ENCODE measurements at places on chromosomes 16 and 17.
A peak's percentile ranks its signal among the peaks of the same experiment; 100 is the strongest.

- H3K36me3 ChIP-seq = no peaks in the 10 kb centered on the region
- H3K27me3 ChIP-seq = no peaks in the 10 kb centered on the region
- DNase-seq = no peak
- H3K27ac ChIP-seq = no peak overlapping the region
- no peaks in the 10 kb centered on the region for H3K4me1 ChIP-seq
Measured at GRCh38 chr17:71919896-71920295, 200.9 kb upstream of the SOX9 start.

DNA sequence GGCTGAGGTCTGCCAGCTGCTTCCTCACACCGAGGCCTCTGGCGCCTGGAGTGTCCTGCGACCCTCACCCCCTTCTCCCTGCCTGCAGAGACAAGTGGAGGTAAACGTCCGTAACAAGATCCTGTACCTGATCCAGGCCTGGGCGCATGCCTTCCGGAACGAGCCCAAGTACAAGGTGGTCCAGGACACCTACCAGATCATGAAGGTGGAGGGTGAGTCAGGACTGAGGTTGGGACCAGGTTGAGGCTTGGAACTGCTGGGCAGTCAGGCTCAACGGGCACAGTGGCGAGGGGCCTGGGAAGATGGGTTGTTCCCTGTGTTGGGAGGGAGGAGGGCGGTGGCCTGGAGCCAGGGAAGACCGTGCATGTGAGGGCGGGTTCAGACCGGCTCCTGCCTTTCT is 4.8 kb downstream of the HGS start:
- peaks cover 14% of the 10 kb centered on the region for H3K4me1 ChIP-seq
- H3K36me3 ChIP-seq = peaks cover 79% of the 10 kb centered on the region
- no peak overlapping the region for H3K4me3 ChIP-seq
- no peak for DNase-seq
- no peak overlapping the region for H3K27ac ChIP-seq
- no peaks in the 10 kb centered on the region for H3K27me3 ChIP-seq

- H3K27me3 ChIP-seq = no peaks in the 10 kb centered on the region
- DNase-seq = no peak
- no peak overlapping the region for H3K27ac ChIP-seq
- no peak overlapping the region for H3K4me3 ChIP-seq
- no peaks in the 10 kb centered on the region for H3K4me1 ChIP-seq
- H3K36me3 ChIP-seq = no peaks in the 10 kb centered on the region
Measured at GRCh38 chr16:76265434-76266045, 11.7 kb upstream of the CNTNAP4 start.

GRCh38 chr16:77590707-77591106 is 131.6 kb upstream of the NUDT7 start:
- no peaks in the 10 kb centered on the region for H3K27me3 ChIP-seq
- H3K4me1 ChIP-seq = no peaks in the 10 kb centered on the region
- no peaks in the 10 kb centered on the region for H3K36me3 ChIP-seq

GRCh38 chr17:9228408-9229159 is 207.3 kb downstream of the NTN1 start:
- no peaks in the 10 kb centered on the region for H3K36me3 ChIP-seq
- DNase-seq = no peak
- H3K4me1 ChIP-seq = no peaks in the 10 kb centered on the region
- H3K4me3 ChIP-seq = no peak overlapping the region

DNA sequence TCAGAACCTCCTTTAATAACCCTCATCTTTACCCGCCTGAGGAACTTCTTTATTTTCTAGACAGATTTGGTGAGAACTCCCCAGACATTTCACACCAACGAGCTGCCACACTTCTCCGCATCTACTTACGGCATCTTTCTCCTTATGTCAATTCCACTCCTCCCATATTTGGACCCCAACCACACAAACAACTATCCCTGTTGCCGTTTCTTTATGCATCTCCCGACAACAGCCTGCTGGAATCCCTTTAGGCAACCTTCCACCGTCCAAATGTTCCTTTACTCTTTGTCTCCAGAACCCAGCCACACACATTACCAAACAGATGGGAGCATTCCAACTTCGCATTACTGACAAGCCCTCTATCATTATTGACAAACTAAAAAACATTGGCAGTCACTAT is 8.8 kb upstream of the ENDOV start:
- H3K27ac ChIP-seq = no peak overlapping the region
- H3K27me3 ChIP-seq = no peaks in the 10 kb centered on the region
- H3K4me1 ChIP-seq = no peaks in the 10 kb centered on the region
- H3K4me3 ChIP-seq = no peak overlapping the region
- no peak for DNase-seq

GRCh38 chr17:50630524-50631194 is 4.0 kb upstream of the ABCC3 start:
- no peak overlapping the region for H3K4me3 ChIP-seq
- no peaks in the 10 kb centered on the region for H3K36me3 ChIP-seq
- peak; percentile 79 for DNase-seq
- H3K27me3 ChIP-seq = peaks cover 8% of the 10 kb centered on the region

DNA sequence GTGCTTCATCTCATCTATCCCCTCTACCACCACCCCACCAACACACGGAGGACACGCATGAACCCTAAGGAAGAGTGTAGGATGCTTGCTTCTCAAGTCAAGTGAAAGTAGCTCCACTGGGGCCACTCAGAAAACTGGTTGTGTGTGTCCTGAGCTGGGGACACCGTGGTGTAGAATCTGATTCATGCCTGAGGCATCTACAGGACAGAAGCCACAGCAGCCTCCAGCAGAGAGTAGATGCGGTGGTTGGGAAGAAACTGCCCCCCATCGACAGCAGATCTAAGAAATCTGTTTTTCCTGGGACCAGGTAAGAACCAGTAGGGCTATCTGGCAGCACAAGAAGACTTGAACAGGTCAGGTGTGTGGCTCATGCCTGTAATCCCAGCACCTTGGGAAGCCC is 51.9 kb upstream of the HLF start:
- H3K4me3 ChIP-seq = no peak overlapping the region
- H3K36me3 ChIP-seq = no peaks in the 10 kb centered on the region
- no peaks in the 10 kb centered on the region for H3K27me3 ChIP-seq
- DNase-seq = no peak

DNA sequence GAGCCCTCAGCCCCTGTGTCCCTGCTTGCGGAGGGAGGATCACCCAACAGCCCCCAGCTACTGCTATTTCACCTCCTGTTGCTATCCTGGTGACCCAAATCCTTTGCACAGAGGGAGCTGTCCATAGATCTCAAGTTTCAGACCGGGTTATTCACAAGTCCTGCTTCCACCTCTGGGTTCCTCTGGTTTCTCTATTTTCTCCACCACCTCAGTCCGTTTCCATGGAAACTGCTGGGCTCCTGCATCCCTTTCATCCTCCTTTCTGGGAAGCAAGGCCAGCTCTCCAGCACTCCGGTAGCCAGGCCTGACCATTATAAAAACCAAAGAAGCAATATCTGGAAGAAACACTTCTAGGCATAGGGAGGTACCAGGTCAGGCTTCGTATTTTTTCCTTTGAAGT is 4.8 kb upstream of the CALB2 start:
- no peaks in the 10 kb centered on the region for H3K27me3 ChIP-seq
- no peak for DNase-seq
- H3K36me3 ChIP-seq = no peaks in the 10 kb centered on the region
- no peak overlapping the region for H3K4me3 ChIP-seq
- no peak overlapping the region for H3K27ac ChIP-seq

DNA sequence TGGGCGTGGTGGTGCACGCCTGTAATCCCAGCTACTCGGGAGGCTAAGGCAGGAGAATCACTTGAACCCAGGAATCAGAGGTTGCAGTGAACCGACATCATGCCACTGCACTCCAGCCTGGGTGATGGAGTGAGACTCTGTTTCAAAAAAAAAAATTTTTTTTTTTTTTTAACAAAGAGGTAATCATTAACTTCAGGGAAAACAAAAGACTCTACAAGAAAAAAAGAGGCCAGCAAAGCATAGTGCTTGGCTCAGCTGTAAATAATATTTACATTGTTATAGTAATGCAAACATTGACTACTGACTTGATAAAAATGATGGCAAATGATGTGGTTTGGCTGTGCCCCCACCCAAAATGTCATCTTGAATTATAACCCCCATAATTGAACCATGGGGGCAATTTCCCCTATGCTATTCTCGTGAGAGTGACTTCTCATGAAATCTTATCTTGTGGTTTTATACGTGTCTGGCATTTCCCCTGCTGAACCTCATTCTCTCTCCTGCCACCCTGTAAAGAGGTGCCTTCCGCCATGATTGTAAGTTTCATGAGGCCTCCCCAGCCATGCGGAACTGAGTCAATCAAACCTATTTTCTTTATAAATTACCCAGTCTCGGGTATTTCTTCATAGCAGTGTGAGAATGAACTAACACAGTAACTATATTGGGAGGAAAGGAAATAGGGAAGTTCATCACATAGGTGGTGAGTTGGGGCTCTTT is 12.7 kb upstream of the SSTR2 start:
- no peaks in the 10 kb centered on the region for H3K36me3 ChIP-seq
- no peaks in the 10 kb centered on the region for H3K4me1 ChIP-seq
- H3K27me3 ChIP-seq = no peaks in the 10 kb centered on the region
- no peak overlapping the region for H3K27ac ChIP-seq
- no peak overlapping the region for H3K4me3 ChIP-seq

DNA sequence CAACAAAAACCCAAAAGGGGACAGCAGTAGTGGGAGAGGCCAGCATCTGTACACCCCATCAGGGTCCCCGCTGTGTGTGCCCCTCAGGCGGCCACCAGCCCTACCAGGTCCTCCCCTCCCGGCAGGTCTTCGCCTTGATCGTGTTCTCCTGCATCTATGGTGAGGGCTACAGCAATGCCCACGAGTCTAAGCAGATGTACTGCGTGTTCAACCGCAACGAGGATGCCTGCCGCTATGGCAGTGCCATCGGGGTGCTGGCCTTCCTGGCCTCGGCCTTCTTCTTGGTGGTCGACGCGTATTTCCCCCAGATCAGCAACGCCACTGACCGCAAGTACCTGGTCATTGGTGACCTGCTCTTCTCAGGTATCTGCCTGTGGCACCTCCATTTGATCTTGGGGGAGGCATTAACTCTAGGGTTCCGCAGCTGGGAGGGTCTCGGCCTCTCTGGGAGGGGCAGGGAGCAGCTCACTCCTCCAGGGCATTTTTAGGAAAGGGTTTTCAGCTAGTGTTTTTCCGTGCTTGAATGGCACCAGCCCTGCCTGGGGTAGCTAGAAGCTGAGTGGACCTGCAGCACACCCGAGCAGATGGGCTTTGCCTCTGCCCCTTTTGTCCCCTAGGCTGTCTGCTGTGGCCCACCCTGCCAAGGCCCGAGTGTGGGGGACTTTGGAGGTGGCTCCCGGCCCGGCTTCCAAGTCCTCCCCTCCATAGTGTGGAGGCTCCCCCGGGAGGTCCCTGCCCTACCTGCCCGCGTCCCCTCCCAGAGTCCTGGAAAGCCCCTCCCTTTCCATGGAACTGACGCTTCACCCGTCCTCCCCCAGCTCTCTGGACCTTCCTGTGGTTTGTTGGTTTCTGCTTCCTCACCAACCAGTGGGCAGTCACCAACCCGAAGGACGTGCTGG is 2.6 kb downstream of the SYNGR2 start:
- no peaks in the 10 kb centered on the region for H3K27me3 ChIP-seq
- H3K36me3 ChIP-seq = peaks cover 17% of the 10 kb centered on the region
- peaks cover 66% of the 10 kb centered on the region for H3K4me1 ChIP-seq
- peak overlapping the region; percentile 83 for H3K27ac ChIP-seq
- DNase-seq = no peak

- H3K4me3 ChIP-seq = peak within 1 kb of the TSS; percentile 17
- no peak for DNase-seq
- peaks cover 38% of the 10 kb centered on the region for H3K27me3 ChIP-seq
- no peaks in the 10 kb centered on the region for H3K36me3 ChIP-seq
Measured at GRCh38 chr17:48997103-48997826, at the start of gene IGF2BP1. Gene IGF2BP1, plus strand, starts transcription at chr17:48997385. Its CDS starts 361 bp downstream, at chr17:48997746.

GRCh38 chr16:86990451-86990850 is 326.7 kb downstream of the C16orf95 start:
- H3K4me1 ChIP-seq = no peaks in the 10 kb centered on the region
- no peak for DNase-seq
- no peak overlapping the region for H3K27ac ChIP-seq

DNA sequence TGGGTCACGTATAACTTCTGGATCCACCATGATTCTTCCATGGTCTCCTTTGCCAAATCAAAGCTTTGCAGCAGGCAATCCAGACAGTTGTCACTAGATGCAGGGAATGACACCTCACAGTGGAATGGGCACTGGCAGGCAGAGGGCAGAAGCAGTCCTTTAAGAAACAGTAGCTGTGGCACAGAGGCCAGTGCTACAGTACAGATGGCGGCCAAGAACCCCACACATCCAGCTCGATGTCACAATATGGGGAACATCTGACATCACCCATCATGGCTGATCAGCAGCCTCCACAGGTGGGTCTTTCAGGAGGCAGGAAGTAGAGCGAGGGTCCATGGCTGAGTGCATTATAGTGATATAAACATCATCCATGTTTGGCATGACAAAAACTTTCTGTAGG is 18.8 kb upstream of the ERN1 start:
- H3K27me3 ChIP-seq = no peaks in the 10 kb centered on the region
- H3K36me3 ChIP-seq = no peaks in the 10 kb centered on the region
- H3K27ac ChIP-seq = peak overlapping the region; percentile 99
- no peak overlapping the region for H3K4me3 ChIP-seq

GRCh38 chr17:5870231-5870953 is 199.8 kb upstream of the WSCD1 start:
- no peak overlapping the region for H3K4me3 ChIP-seq
- no peaks in the 10 kb centered on the region for H3K27me3 ChIP-seq
- H3K4me1 ChIP-seq = no peaks in the 10 kb centered on the region

DNA sequence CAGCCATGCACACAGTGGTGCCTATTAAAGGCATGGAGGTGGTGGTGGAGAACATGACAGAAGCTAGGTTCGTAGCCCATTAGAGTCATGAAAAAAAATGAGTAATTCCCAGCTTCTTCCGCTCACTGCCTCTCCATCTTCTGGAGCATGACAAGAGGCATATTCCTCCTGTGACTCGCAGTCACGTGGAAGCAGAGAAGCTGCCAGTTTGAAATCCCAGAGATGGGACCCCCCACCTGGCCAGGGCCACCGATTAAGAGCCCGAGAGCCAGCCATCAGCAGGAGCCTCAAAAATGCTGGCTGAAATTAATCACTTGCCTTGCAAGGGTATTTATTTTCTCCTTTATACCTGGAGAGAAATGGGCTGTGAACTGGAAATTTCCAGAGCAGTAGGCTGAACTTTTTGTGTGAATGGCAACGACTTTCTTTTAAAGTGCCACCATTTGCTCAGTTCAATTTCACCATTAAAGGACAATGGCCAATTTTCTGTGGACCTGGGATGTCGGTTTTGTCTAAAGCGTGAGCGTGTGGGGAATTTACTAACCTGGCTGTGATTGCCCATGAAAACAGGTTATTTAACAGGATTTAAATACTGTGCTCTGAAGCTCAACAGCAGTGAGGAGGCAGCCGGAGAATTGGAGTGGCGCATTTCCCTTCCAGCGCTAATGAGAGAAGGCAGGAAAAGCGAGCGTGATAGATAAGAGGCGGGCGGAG is 189.7 kb upstream of the SDK2 start:
- H3K27ac ChIP-seq = no peak overlapping the region
- no peaks in the 10 kb centered on the region for H3K36me3 ChIP-seq
- no peaks in the 10 kb centered on the region for H3K27me3 ChIP-seq
- no peak for DNase-seq
- H3K4me1 ChIP-seq = no peaks in the 10 kb centered on the region
- H3K4me3 ChIP-seq = no peak overlapping the region

- H3K4me3 ChIP-seq = no peak overlapping the region
- H3K27ac ChIP-seq = no peak overlapping the region
- no peaks in the 10 kb centered on the region for H3K36me3 ChIP-seq
- no peaks in the 10 kb centered on the region for H3K27me3 ChIP-seq
Measured at GRCh38 chr16:81816793-81817210, 37.7 kb downstream of the PLCG2 start.
